Stimulated activated naive CD8-positive, alpha-beta T cell treated with anti-CD3 and anti-CD28 coated beads, Interleukin-15, amount 100 ng/mL, for 72 hours (primary cell): ENCODE measurements at places on chromosomes 3 and 15.

DNA sequence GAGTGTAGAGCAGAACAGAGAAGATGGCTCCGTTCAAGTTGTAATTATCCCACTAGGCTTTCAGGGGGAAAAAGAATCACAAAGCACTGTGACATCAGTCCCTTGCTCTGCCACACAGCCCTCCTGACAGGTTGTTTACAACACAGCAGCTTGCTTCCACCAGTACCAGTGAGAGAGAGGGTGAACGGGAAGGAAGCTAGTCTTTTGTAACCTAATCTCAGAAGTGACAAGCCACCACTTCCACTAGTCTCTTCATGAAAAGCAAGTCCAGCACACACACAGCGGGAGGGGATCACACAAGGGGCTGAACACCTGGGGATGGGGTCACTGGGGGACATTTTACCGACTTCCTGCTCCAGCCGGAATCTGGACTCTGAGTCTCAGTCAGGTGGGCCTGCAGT lies 86.3 kb downstream of the FAM81A start:
- no peak for DNase-seq

DNA sequence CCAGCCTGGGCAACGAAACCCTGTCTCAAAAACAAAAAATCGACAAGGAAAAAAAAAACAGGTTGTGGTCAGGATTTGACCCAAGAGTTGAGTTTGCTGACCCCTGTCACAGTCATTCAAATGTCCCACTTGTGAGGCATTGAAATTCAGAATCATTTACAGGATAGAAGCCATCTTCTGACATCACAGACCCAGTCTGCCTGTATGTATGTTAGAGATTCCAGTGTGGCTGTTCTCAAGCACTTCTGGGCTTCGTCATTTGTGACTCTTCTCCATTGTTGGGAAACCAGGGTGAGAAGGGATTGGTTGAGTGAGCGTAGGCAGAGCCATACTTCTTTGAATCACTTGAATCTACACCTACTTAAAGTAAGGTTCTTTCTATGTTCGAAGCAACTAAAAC lies 57.1 kb downstream of the LMLN start:
- DNase-seq: no peak

DNA sequence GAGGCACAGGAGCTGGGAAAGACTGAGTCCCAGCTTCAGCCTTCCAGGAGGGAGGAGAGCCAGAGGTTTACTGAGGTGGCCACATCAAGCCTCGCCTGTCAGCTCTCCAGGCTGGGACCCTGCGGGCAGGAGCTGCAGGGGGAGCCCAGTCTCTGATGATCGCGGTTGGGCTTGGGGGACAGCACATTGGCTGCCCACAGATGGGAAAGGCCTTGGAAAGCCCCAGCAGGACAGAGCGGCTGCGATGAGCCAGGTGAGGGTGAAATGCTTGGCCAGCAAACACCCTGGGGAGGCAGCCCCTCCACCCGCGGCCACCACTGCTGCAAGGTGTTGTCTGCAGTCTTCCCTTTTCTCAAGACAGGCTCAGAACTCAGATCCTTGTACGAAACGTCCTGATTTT lies 31.2 kb downstream of the SEC61A1 start:
- DNase-seq: no peak

GRCh38 chr15:78203346-78204225 lies 30.8 kb downstream of the ACSBG1 start:
- DNase-seq: no peak

GRCh38 chr3:112734736-112735350 lies 93.9 kb upstream of the CCDC80 start:
- DNase-seq: peak; percentile 63

DNA sequence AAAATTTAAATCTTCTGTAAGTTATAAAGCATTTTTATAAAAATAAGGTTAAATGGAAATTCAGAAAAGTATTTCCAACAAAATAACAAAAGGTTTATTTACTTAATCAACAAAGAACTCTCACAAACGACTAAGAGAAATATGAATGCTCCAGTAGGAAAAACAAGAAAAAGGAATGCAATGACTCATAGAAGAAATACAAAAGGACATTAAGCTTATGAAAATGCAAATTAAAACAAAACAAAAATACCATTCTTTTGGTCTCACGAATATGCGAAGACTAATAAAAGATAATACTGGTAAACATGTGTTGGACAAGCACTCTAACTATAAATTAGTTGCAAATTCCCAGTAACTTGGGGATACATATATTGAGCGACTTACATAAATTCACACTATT lies 17.5 kb upstream of the TBC1D5 start:
- DNase-seq: no peak
